Effector CD8-positive, alpha-beta T cell (primary cell): ENCODE measurements at places on chromosomes 2 and 18.

DNA sequence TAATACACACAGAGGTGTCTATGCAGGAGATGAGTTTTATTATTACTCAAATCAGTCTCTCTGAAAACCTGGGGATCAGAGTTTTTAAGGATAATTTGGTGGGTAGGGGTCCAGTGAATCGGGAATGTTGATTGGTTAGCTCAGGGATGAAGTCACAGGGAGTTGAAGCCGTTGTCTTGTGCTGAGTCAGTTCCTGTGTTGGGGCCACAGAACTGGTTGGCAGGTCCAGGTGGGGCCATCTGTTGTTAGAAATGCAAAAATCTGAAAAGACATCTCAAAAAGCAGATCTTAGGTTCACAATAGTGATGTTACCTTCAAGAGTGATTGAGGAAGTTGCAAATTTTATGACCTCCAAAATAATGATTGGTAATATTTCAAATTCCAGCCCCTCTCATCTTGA lies 86.9 kb downstream of the VSNL1 start:
- no peak for DNase-seq

- DNase-seq = no peak
Measured at GRCh38 chr2:88400037-88400767, 52.3 kb downstream of the FOXI3 start.

DNA sequence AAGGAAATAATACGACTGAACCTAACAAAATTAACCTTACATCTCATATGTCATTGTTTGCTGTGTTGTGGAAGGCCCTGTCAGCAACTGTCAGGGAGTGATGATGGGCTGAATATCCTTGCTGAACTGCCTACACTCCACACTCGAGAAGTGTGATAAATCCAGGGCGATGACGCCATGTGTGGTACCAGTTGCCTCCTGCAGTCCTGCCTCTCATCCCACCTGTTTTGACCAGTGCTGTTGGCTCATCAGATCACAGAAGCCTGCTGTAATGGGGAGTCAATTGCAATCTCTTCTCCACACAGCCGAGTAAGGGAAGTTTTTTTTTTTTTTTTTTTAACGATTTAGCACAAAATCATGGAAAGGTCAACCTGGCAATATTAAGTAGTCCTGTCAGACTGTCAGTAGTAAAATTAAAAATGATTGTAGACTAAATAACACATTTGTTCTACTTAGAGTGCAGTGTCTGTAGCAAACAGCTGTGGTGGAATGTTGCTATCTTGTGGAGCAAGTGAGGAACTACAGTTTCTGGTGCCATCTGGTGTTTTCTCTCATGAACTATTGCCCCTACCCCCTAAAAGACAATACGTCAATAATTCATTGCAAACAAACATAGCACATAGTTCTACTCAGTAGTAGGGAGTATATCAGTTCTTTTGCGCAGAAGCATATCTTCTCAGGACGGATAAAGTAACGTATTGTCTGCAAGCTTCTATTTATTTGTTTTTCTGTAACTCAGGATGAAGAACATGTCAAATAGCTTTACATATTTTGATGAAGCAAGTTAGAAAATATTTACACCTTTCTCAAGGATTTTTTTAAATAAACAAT lies 347.6 kb downstream of the CTNNA2 start:
- DNase-seq = no peak

GRCh38 chr2:239208465-239209180 lies 192.2 kb downstream of the HDAC4 start:
- no peak for DNase-seq

- DNase-seq = no peak
Measured at GRCh38 chr2:173760553-173760952, 204.6 kb downstream of the SP3 start.

GRCh38 chr2:234841321-234842015 lies 110.3 kb upstream of the SH3BP4 start:
- no peak for DNase-seq

DNA sequence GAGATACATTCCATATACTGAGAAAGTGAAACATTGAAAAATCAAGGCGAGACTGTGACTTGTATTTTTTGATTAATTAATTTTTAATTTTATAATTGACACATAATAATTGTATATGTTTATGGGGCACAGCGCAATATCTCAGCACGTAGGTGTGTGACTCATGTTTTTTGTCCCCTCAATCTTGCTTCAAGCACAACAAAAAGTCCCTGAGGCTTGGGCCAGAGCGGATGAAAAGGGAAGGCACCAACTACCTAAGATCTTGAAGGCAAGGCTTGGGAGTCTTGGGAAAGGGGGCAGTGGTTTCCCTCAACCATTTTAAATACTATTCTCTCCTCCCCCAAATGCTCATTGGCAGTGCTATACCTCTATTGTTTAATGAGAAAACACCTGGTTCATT lies 9.9 kb downstream of the SGPP2 start:
- no peak for DNase-seq

GRCh38 chr2:148754864-148755263 lies 110.3 kb downstream of the EPC2 start:
- no peak for DNase-seq

- no peak for DNase-seq
Measured at GRCh38 chr18:75977081-75977480, 518.0 kb downstream of the ZNF516 start.

GRCh38 chr2:99365661-99366060 lies 28.5 kb downstream of the EIF5B start:
- DNase-seq = no peak

DNA sequence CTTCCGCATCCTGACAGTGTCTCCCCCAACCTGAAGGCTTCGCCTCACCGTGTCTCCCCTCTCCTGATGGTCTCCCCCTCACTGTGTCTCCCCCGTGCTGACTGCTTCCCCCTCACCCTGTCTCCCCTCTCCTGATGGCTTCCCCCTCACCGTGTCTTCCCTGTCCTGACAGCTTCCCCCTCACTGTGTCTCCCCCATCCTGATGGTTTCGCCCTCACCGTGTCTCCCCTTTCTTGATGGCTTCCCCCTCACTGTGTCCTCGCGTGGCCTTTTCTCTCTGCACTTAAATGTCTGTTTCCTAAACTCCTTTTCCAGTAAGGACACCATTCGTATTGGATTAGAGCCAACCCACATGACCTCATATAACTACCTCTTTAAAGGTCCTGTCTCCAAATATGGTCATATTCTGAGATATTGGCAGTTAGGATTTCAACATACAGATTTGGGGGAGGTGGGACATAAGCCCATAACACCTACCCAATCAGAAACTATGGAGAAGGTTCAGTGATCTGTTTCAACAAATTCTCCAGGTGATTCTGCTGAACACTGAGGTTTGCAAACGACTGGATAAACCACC lies 47.9 kb upstream of the RAB27B start:
- DNase-seq = no peak

GRCh38 chr18:79405781-79406575 lies 10.2 kb downstream of the NFATC1 start:
- peak; percentile 79 for DNase-seq
